ENCODE measurements at places on chromosomes 6 and 20.

- no peak for DNase-seq
These were observed 40.0 kb upstream of the CLDN20 start for GRCh38 chr6:155223646-155224451.

GRCh38 chr6:105781248-105781647 is 304.9 kb upstream of the PRDM1 start:
- DNase-seq = no peak

DNA sequence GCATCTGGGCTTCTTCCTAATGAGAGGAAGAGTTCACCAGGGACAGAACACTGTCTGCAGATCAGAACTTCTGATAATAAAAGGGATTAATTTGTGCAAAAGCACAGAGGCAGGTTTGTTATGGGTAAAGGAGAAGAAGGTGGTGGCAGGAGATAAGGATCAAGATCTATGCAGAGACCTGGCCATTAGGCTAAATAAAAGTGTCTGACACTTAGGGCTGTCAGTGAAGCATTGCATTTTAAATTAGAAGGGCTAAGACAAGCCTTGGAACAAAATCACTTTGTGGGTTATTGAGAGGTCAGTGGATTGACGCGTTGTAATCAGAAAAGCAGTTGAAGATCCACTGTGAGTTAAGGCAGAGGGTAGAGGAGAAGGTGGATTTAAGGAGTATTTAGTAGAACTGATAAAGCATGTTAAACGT is 76.8 kb downstream of the MAP3K4 start:
- DNase-seq = no peak

DNA sequence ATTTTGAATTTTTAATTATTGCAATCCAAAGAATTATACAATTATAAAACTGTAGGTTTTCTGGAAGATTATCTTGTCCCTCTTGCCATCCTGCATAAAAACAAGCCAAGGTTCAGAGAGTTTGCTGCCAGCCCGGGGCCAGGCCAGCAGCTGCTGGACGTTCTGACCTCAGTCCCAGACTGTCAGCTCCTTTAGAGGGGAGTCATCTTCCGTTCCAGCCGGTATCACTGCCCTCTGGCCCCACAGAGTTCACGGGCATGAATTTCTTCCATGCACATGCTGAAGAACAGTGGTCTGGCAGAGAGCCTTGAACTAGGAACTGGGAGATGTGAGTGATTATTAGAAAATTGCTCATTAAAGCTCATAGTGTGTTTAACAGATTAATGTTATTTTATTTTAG is 130.4 kb upstream of the QKI start:
- DNase-seq = no peak

- no peak for DNase-seq
These were observed 706 bp upstream of the SNX14 start for GRCh38 chr6:85594197-85594930.

DNA sequence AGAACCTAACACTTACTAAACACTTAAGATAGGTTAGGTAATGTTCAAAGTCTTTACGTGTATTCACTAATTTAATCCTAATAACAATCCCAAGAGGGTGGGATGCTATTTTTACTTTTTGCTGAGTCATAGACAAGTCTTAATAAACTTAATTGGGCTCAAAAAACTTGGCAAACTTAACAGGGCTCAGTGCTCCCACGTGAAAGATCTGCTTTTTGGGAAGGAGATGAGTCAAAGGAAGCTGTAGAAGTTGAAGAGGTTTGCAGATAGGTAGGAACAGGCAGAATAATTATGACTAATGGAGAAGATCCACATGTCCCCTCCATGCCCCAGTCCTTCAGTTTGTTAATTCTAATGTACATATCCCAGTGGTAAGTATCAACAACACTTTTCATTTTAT is 44.5 kb upstream of the STMND1 start:
- no peak for DNase-seq

- DNase-seq = no peak
These were observed 28.8 kb upstream of the ZBP1 start for GRCh38 chr20:57648878-57649616.

GRCh38 chr6:44662461-44663121 is 275.1 kb downstream of the CDC5L start:
- no peak for DNase-seq

GRCh38 chr20:36852187-36852586 is 23.8 kb upstream of the TLDC2 start:
- no peak for DNase-seq

DNA sequence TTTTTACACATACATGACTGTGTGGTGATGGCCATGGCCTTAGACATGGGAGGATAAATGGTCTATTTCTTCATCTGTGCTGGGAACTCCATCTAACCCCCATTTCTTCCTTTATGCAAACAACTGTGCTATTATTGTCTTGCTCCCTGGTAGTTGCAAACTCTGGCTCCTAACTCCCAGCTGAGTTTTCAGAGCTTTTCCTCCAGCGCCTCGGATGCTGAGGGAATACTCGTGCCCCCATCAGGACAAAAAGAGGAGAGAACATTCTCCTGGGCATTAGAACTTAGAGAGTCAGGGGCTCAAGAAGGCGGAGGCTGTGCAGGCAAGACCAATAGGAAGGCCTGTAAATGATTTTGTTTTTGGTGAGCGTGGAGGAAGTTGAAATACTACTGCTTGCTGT is 2.1 kb downstream of the DAAM2 start:
- no peak for DNase-seq

DNA sequence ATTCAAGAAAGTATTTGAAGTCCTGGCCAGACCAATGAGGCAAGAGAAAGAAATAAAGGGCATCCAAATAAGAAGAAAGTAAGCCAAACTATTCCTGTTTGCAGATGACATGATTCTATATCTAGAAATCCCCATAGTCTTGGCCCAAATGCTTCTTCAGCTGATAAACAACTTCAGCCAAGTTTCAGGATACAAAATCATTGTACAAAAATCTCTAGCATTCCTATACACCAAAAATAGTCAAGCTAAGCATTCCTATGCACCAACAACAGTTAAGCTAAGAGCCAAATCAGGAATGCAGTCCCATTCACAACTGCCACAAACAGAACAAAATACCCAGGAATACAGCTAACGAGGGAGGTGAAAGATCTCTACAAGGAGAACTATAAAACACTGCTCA is 60.1 kb upstream of the PHIP start:
- DNase-seq = no peak

GRCh38 chr6:129146902-129147301 is 264.0 kb downstream of the LAMA2 start:
- no peak for DNase-seq

- no peak for DNase-seq
These were observed 88.7 kb downstream of the ELOVL5 start for GRCh38 chr6:53259860-53260580.

DNA sequence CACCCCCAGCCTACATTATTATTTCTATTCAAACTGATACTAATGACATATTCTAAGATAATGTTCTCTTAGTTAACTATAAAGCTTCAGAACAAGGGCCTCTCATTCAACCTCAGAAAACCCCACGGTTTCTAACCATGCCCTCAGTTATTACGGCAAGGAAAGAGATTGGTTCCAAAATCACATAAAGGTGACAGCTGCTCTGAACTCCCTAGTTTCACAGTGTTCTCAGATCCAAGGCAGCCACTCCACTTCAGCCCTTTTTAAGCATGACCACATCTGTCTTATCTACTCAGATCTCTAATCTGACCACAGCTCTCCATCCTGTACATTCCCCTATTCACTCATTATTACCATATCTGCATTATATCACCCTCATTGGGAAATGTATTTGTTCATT is 98.8 kb upstream of the CEP85L start:
- DNase-seq = no peak

DNA sequence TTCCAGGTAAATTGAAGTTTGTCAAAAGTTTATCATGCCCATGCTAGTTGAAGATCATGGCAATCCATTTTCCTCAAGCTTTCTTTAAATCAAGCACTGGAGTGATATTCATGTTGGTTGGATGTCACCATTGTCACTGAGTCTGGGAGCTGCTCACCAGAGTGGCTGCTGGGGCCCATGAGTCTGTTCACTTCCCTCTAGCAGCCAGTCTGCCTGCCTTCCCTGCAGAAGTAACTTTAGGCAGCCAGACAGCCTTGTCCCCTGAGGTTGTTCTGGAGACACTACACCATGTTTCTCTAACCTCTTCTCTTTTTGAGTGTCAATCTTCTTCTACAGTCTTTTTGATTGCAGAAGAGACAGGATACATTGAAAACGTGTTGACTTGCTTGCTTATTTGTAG is 5.5 kb downstream of the SIRT5 start:
- DNase-seq = no peak

GRCh38 chr20:19929012-19929360 is 88.2 kb upstream of the NAA20 start:
- DNase-seq = no peak

DNA sequence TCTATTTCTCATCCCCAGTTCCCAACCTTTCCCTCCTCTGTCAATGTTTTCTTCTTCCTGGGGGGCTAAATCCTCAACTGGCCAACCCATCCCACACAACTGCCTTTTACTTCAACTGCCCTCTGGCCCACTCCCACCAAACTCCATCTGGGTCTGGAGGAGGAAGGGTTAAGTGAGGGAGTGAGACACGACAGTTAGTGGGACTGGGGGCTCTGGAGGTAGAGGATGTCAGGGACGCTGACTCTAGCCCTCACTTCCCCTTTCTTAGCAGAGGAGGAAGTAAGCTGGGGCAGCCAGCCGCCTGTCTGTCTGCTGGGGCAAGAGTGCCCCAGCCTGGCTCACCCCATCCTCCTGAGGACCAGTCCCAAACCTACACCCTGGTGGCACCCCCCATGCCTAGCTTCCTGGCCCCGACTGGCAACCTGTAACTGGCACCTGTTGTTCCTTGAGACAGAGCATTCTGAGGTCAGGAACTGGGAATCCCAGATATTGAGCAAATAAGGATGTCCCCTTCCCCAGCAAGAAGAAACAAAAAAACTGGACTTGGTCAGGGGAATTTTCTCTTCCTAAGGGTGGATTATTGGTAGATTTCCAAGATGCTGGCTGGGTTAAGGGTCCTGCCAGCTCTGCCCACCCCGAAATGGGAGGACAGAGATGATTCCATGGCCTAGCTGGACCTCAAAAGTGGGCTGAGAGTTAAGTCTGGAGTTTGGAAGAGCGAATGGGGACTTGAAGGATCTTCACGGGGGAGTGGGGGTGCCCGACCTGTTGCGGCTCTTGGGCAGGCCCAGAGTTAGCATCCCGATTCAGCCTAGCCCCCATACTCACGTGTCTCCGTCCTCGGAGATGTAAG is 971 bp downstream of the NFKBIE start:
- DNase-seq = no peak

- no peak for DNase-seq
These were observed 21.1 kb upstream of the TAF8 start for GRCh38 chr6:42029062-42029685.

DNA sequence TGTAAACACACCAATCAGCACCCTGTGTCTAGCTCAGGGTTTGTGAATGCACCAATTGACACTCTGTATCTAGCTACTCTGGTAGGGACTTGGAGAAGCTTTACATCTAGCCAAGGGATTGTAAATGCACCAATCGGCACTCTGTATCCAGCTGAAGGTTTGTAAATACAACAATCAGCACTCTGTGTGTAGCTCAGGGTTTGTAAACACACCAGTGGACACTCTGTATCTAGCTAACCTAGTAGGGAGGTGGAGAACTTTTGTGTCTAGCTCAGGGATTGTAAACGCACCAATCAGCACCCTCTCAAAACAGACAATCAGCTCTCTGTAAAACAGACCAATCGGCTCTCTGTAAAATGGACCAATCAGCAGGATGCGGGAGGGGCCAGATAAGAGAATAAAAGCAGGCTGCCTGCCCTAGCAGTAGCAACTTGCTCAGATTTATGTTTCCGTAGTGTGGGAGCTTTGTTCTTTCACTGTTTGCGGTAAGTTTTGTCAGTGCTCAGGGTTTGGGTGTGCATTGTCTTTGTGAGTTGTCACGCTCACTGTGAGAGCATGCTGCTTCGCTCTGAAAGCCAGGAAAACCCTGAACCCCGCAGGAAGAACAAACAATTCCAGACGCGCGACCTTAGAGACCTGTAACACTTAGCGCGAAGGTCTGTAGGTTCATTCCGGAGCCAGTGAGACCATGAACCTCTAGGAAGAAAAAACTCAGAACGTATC is 37.0 kb downstream of the RIOK1 start:
- DNase-seq = no peak

GRCh38 chr20:50039706-50040431 is 57.1 kb downstream of the SNAI1 start:
- DNase-seq = no peak

DNA sequence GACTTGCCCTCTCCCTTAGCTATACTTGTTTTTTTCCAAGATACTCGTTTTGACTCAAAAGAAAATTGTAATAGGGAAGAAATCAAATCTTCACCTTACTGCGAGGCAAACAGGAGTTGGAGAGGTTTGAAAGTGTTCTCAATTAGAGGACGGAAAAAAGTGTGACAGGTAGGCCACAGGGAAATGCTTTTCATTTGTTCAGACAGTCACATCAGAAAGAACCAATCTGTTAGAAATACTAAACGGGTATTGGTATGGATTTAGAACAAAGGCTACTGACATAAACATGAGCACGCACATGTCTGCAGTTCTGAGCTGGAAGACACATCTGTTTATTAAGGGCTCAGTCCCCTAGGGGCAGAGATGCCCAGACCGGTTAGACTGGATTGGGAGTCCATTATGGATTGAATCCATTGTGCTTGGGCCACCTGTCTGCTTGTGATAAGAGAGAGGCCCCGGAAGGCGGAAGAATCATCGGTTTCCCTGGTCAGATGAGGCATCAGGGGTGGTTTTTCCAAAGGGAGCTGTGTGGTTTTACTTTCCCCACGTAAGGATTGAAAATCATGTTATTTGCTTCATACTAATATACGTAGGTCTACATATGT is 220.9 kb upstream of the MYLIP start:
- no peak for DNase-seq

DNA sequence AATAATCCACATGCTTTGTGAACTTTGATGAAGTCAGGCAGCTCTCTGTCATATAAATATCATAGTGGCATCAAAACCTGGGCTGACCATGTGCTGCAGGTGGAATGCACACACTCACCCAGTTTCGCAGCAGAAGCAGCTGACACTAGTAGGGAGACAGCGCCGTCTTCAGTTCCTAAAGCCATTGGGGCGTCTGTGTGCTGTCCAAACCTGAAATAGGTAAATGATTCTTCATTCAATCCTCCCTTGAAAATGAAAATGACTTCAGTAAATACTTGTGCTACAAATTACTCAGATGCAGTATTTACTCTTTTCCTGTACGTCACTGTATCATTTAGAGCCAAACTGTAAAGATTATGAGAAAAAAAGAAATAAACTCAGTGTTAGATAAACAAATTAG is 127.5 kb downstream of the EYA4 start:
- no peak for DNase-seq

DNA sequence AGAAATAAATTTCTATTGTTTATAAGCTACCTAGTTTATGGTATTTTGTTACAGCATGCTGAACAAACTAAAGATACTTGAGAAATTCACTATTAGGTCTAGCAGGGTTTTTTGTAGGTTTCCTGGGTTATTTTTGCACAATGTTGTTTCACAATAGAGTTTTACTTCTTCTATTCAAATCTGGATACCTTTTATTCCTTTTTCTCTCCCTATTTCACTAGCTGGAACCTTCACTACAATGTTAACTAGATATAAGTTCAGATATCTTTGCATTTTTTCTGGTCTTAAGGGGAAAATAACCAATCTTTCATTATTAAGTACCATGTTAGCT is 237.7 kb upstream of the CITED2 start:
- DNase-seq = no peak

GRCh38 chr20:8726460-8726859 is 342.4 kb upstream of the PLCB4 start:
- no peak for DNase-seq
